ENCODE measurements at places on chromosomes 4 and X. TPM values are rescaled to one million over a fixed set of nuclear protein-coding genes. Genes with fewer than 3 reads are reported as not detected.

The MAGEA12 gene
- total RNA-seq, result not detected

The RXFP1 gene
- not detected for total RNA-seq

The ZNF518B gene
- total RNA-seq, result 55.2 TPM

The SPOCK3 gene
- total RNA-seq, result 2.3 TPM

The PRSS12 gene
- total RNA-seq, result 31.1 TPM

The RAB28 gene
- total RNA-seq, result 21.5 TPM

Data from nasal cavity respiratory epithelium epithelial cell of viscerocranial mucosa (primary cell).